ENCODE measurements at places on chromosomes 1 and 21.

DNA sequence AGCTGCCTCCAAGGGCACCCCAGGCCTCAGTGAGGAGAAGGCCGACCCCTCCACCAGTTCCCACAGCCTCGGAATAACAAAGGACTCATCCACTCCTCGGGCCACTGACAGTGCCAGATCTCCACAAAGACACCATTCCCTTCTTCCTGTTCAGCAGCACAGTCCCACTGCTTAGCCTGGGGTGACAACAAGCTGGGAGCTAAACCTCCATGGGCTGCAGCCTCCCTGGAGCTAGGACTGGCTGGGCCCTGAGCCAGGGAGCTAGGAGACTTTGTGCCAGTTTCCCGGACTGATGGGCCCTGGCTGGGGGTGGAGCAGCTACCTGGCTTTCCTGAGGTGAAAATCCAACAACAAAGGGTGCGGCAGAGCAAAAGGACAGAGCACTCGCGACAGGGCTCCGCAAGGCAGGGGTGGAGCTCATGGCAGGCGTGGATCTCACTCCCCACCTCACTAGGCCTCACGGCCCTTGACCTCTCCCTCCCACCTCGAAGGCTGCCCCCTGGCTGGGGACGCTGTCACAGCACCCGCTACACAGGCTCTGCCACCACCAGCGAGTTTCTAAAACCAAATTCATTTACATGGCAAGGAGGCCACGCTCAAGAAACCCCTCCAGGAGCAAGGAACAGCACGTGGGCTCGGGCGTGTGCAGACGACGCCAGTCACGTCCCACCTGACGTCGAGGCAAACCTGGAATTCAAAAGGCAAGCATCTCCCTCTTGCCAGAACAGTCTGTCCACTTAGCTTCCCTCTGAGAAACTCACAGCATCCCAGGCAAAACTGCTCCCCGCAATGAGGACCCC, 13.8 kb downstream of the SLC35E2B start:
- DNase-seq, result peak; percentile 19

DNA sequence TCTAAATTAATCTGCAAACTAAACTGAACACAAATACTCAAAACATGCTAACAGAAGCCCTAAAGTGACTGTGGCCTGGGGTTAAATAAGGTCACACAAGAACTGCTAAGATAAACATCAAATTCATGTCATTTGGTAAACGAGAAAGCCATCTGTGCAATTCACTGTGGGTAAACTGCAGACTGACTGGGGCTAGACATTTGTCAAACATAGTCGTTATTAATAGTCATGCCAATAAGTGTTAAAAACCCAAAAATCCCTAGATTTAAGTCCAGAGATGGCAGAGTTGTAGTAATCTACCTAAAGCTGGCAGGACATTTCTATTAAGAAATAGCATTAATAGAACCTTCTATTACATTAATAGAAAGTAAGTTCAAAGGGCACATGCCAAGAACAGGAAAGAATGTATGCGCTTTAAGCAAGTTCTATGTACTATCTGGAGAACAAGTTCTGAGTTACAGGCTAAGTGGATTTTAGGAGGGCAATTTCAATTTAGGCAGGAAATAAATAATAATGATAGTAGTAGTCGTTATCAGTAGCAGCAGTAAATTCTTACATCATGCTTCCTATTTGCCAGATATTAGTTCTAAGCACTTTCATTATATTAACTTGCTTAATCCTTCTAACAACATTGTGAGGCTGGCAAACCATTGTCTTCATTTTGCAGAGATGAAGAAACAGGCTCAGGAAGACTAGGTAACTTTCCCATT, 8.6 kb downstream of the EDEM3 start:
- DNase-seq, result peak; percentile 20

DNA sequence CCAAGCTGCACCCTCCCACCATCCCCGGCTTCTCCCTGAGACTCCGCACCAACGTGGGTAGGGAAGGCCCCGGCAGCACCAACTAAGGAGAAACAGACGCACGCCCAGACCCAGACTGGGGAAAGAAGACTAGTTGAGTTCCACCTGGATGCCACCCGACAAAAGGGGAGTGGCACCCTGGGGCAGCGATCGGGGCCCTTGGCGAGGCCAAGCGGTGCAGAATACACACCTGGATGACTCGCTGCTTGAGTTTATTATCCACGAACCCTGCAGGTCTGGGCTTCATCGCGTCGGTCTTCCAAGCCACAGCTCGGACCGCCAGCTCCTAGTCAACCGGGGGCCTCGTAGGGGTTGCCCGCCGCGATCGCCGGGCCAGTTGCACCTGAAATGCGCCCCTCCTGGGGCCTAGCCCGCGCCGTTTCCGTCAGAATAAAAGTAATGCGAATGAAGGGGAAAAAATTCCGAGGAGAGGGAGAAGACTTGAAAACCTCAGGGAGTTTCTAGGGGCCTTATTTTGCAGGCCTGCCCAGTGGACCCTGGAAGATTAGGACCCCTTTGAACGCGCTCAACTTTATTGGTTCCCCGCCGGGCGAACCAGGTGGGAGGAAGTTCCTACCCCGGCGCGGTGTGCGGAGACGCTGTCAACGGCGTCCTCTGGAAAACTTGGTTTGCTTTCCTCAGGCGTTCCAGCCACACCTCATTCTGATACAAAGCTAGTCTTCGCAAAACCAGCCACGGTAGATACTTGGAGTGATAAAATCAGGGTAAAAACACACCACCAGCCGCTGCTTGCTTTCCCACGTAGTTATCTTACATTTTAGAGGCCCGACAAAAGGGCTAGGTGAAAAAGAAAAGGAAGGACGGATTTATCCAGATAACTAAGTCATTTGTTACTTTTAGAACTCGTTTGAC, at the start of gene NVL:
NVL (minus strand) TSS at position 331 of the 912 bp plus-strand sequence; CDS start at position 286, 45 bp downstream.
- DNase-seq, result peak; percentile 74

DNA sequence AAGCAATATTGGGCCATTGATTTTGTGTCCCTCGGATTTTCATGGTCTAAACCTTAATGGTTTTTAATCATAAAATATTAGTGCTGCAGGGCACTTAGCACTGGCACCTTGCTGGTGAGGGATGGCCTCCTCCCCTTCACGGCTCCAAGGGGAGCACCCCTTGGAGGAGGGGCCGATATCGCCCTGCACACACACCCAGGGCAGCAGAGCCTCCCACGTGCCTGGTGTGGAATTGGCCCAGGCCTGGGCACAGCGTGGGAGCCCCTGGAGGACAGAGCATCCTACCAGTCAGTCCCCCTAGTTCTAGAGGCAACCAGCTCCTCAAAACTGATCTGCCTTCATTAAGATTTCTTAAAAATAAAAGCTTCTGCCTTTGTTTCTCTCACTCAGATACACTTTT, 90.7 kb upstream of the CSF3R start:
- no peak for DNase-seq

- DNase-seq, result peak; percentile 35
These were observed 354.0 kb upstream of the DUSP10 start for GRCh38 chr1:222095606-222096475.

GRCh38 chr1:101013776-101014175, 11.8 kb downstream of the DPH5 start:
- DNase-seq, result no peak

GRCh38 chr1:41582851-41583657, 98.6 kb upstream of the EDN2 start:
- no peak for DNase-seq

GRCh38 chr1:219798283-219799030, 129.9 kb downstream of the SLC30A10 start:
- DNase-seq, result no peak

DNA sequence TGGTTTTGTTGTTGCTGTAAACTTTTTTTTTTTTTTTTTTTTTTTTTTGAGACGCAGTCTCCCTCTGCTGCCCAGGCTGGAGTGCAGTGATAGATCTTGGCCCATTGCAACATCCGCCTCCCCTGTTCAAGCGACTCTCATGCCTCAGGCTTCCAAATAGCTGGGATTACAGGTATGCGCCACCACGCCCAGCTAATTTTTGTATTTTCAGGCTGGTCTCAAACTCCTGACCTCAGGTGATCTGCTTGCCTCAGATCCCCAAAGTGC, 78.9 kb upstream of the SLC45A1 start:
- no peak for DNase-seq

DNA sequence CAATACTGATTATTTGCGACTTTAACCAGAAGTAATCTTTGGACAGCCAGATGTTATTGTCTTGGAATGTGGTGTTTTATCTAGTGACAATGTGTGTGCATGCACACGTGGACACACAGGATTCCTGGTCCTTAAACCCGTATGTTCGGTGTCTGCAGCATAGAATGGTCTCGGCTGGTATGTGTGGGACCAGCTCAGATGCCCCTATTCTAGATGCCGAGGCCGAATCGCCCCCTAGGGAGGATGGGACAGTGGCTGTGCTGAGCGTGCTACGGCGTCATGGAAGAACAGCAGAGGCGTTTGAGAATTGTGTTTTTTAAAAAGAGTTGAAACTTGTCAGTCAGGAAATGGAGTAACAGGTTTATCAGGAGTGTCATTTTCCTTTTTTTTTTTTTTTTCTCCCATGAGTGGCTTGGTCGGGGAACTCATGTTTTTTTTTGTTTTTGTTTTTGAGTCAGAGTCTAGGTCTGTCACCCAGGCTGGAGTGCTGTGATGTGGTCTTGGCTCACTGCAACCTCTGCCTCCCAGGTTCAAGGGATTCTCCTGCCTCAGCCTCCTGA, 30.1 kb downstream of the SKI start:
- DNase-seq, result no peak
